T-helper 1 cell (primary cell): ENCODE measurements at places on chromosomes 6 and 20.

DNA sequence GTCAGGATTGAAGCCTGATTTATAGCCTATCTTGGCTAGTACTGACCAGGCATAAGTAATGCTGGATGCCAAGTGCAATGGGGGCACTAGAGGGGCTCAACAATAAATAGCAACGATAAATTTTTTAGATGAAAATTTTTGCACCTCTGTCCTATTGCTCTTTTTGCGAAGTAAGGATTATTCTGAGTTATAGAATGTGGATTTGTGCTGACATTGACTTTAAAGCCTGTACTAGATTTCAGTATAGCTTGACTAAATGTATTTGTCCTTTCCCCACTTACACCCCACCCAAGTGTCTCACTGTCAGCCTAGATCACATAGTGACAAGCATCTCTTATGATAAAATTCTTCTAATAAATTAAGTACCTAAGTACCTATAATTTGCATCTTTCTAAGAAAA lies 757.0 kb downstream of the GRIK2 start:
- no peak for DNase-seq

DNA sequence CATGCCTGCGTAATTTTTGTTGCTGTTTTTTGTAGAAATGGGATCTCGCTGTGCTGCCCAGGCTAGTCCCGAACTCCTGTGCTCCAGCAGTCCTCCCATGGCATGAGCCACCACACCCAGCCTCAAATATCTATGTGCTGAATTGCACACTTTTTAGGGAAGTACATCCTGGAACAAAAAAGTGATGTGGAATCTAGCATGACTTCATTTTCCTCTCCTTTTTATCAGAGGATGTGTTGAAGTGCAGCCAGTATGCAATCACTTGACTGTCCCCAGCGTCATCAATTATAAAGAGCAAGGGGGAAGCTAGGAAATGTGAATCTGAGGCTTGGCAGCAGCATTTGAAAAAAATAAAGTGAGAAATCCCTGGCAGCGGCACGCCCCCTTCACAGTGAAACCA lies 6.4 kb upstream of the EXOC2 start:
- DNase-seq = no peak

GRCh38 chr6:135990439-135990838 lies 138.9 kb downstream of the PDE7B start:
- no peak for DNase-seq

DNA sequence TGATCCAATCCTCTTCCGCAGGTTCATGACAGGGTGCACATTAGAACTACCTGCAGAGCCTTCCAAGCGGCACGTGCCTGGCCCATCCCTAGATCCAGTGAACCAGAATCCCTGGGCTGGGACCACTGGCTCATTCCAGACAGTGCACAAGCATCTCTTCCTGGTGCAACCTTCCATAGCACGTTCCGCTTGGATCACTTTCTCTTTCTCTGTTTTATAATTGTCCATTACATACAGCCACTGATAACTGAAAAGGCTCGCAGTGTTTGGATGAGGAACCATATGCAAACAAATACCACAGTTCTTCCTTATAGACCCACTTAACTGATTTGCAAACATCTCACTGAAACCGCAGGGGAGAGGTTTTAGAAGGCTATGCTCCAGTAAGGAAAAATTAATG lies 59.6 kb upstream of the DDR1 start:
- no peak for DNase-seq

- DNase-seq = no peak
Observed at GRCh38 chr6:12605888-12606345, 110.7 kb upstream of the PHACTR1 start.

- no peak for DNase-seq
Observed at GRCh38 chr6:5028921-5029320, 25.1 kb upstream of the RPP40 start.

- DNase-seq = no peak
Observed at GRCh38 chr20:10675450-10675848, 1.6 kb upstream of the JAG1 start.

DNA sequence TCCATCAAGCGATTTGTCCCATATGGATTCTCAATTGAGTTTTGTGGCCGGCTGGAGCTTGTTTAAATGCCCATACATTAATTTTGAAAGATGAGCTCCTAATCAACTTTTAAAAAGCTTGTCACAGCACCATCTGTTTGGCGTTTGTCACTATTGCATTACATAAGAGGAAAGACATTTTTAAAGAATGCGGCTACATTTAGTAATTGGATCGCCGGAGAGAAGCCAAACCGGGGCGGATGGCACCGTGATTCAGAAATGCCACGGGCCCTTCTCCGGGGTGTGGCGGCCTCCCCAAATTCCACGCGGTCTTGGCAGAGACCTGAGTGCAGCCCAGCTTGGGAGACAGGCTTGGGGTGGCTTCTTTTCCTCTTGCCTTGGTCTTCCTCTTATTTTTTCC lies 67.7 kb upstream of the ZNFX1 start:
- no peak for DNase-seq

DNA sequence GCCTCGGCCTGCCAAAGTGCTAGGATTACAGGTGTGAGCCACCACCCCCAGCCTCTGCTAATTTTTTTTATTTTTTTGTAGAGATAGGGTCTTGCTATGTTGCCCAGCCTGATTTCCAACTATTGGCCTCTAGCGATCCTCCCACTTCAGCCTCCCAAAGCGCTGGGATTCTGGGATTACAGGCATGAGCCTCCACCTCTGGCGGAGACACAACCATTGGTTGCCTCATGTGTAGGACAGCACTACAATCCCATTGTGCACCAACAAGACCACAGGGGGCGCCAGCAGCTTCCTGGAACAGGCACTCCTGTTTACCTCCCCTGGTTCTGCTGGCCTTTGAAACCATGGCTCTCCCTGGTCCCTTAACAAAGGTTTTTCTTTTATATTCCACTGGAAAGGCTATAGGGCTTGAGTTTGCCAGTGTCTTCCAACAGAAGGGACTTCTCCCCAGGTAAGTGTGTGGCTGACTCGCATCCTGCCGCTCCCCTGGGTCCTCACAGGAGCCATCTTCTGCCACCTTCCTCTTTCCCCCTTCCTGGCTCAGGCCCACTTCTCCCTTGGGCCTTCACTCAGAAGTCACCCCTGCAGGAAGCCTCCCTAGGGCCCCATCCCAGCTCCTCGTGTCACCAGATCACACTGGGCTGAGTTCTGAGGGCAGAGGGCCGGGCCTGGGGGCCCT lies 39.2 kb upstream of the TLDC2 start:
- no peak for DNase-seq

- no peak for DNase-seq
Observed at GRCh38 chr6:119610265-119610664, 260.7 kb upstream of the MAN1A1 start.

GRCh38 chr20:16244892-16245291 lies 328.4 kb downstream of the KIF16B start:
- DNase-seq = no peak

- DNase-seq = peak; percentile 89
Observed at GRCh38 chr20:57432862-57433491, 41.8 kb downstream of the RBM38 start.
